ENCODE measurements at places on chromosomes 7 and 10.

DNA sequence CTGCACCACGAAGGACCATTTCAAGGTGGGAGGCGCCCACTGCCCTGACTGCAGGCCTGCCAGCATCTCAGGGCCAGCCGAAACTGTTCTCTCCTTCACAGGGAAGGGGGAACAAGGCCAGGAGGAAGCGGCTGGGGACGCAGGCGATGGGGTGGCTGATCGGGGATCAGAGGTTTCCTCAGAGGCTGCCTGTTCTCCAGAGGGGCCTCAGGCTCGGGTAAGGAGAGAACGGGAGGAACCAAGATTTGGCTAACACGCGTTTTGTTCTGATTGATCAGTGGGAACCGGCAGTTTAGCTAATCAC, 87.9 kb downstream of the DIP2C start:
- no peak for DNase-seq

DNA sequence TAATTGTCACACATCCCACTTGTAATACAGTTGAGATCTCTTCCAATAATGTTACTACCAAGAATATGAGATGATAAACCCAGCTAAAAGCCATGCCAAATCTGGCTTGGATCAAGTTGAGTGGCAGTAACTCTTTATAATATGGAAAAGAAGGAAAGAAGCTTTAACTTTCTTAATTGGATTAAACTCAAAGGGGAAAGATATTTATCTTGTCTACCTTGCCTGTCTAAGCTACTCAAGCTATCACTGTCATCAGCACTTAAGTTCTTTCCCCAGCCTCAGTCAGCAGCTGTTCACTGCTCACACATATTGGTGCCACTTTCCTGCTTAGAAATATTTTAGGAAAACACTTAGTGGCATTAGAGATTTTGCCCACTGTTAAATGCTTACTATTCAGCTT, 350.7 kb downstream of the IPMK start:
- DNase-seq = no peak

DNA sequence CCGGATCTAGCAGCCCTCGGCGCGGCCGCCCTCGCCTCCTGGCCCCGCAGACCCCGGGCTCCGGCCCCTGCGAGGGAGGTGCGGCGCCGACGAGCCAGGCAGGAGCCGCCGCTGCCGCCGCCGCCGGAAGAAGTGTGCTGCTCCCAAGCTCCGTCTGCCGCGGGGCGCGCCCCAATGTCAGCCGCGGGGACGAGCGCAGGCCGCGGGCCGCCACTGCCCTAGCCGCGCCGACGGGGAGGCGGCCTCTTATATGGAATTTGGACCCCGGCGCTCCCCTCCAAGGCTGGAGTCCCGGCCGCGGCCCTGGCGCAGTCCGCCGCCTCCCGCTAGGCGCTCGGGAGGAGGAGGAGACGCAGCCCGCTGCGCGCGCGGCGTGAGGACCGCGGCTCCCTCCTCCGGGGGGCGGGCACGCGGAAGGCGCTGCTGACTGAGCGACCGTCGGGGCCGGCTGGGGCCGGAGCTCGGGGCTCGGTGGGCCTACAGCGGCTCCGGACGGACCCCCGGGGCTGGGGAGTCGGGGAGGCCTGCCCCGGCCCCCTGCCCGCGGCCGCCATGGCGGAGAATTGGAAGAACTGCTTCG, at the start of gene TRIM8:
Gene TRIM8, plus strand, starts transcription at position 414 of the 580 bp plus-strand sequence. Its CDS starts 139 bp downstream, at position 553.
- DNase-seq = peak; percentile 57

GRCh38 chr10:131546086-131546810, 234.7 kb upstream of the TCERG1L start:
- DNase-seq = no peak

DNA sequence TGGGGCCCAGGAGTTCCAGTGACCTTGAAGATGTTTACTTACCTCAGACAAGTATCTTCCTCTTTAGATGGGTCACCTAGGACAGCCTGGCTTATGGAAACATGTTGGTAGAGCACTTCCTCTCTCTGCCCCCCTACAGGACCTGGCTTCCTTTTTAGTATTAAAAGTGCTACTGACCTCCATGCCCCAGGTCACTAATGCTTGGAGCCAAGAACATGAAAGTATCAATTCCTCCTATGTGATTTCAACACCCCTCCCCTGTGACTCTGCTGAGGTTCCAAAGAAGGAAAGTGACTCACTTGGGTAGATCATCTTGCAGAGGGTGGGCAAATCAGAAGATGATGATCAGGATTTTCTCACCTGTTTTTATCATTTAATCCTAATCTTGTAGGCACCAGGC, 125.3 kb upstream of the CCDC6 start:
- DNase-seq = no peak

- DNase-seq = no peak
Observed at GRCh38 chr10:124176349-124177179, 83.2 kb upstream of the CHST15 start.

- no peak for DNase-seq
Observed at GRCh38 chr7:148911626-148912025, 27.5 kb upstream of the EZH2 start.

GRCh38 chr10:48600645-48601505, 4.0 kb downstream of the ARHGAP22 start:
- DNase-seq = no peak

GRCh38 chr7:133934262-133934976, 192.7 kb upstream of the LRGUK start:
- no peak for DNase-seq

DNA sequence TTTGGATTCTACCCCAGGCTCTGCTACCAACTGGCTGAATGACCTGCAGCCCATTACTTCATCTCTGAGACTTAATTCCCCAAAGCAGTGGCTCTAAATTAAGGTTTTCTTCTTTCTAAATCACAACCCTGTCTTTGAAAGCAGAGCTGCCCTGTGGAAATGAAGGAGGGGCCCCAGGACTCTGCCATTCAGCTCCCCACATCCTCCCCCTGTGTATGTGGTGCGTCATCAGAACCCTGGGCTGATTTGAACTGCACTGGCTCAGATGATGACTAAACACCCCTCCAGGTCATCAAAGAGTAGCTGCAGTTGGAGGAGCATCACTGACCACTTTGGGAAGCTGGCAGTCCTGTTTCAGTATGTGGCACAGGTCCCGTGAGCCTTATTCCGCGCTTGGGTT, 46.6 kb downstream of the BPGM start:
- no peak for DNase-seq

GRCh38 chr7:11935905-11936304, 103.9 kb upstream of the THSD7A start:
- no peak for DNase-seq

- no peak for DNase-seq
Observed at GRCh38 chr10:47339759-47340607, 8.2 kb upstream of the RBP3 start.

DNA sequence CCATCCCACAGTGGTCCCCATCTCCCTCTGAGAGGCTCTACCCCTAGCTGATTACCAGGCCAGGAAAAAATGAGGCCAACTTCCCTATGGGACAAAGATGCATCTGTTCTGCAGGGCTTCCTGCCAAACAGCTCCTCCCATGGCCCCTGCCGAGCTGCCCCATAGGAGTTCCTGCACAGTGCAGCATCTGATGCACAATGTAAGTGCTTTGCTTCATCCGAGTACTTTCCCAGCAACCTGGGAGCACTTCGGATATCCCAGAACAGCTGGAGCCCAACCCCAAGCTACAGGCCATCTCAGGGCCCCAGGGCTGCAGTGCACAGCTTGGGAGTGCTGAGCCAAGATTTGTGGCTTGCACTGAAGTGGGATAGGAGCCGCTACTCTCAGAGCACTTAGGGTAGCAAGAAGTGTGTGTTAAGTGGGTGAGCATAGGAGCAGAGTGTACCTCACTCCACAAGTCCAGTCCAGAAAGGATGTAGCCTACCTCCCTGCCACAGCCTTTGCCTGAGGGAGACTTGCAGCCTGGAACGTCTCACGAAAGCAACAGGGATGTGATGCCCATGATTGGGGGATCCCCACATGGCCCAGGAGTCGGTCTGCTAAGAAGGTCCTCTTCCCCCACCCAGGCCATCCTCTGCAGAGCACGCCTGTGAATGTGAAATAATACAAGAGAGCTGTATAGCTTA, 209.6 kb upstream of the VWC2 start:
- no peak for DNase-seq

- DNase-seq = no peak
Observed at GRCh38 chr10:16155834-16156233, 281.0 kb upstream of the PTER start.

DNA sequence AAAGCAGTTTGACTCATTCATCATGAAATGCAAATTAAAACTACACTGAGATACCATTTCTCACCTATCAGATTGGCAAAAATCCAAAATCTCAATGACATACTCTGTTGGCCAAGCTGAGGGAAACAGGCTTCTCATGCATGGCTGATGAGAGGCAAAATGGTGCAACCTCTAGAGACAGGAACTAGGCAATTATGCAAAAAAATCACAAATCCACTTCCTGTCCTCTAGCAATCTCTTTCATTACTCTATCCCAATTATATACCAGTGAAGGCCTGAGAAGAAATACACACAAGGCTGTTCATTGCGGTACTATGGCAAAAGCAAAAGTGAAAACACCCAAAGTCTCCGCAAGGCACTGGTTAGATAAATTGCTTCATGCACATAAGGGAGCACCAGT, 25.9 kb upstream of the PTPRN2 start:
- no peak for DNase-seq

DNA sequence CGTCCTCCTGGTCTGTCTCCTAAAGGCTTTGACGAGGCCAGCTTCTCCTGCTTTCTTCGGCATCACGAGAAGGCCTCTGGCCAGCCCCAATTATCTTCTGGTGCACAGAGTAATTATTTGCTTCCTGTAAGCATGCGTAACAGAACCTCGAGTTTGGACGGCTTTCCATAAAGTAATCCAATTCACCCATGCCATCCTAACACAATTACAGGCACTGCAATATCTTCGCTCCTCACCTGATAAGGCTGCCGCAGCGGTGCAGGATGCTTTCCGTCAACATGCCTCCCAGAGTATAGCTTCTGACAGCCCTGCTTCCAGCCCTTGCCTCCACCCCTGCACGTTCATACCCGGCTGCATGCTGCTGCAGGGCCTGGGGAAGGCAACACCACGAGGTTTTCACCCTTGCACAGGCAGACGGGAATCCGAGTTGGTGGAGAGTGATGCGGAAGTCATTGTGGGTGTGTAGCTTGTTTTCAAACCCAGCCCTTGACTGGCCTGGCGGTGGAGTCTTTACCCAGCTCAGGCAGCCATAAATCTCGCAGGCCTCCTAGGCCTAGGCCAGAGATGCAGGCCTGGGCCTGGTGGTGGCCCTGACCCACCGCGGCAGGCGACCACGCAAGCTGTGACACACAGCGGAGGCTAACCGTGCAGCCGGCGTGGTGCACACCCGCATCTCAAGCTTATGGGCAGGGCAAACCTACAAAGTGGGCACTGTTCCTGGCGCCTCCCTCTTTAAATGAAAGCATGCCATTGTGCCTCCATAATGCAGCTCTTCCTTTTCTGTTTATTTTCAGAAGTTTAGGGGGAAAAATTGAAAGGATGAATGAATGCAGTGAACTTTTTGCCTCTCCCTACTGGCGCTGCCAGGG, 12.7 kb downstream of the EBF3 start:
- DNase-seq = no peak

DNA sequence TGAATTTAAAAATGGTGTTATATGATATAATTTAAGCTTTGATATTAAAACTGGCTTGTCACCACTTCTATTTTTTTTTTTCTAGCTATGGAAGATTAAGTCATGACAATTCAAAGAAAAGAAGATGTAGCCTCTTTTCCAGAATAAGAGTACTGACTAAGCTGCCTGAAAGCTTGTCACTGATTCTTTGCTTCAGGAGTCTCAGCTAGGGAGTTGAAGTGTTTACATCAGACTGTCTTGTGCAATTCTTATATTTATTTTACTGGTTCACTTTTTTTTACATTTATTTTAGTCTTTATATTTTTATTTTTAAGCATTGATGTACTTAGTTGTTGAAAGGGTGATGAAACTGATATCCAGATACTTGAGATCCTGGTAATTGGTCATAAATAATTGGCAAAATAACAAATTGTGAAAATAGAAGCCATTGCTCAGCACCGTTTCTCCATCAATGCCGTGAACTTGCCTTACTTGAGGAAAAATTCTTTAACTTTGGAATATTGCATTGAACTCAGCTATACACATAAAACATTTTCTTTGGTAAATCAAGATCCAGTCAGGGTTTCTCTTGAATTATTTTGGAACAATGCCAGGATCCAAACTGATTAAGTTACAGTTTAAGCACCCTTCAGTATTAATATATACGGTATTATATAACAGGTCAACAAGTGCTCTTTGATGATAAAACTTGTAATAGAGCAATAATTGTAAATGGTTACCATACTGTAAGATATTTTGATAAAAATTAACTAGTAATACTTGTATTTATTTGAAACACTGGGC, 156.4 kb downstream of the PHTF2 start:
- DNase-seq = no peak

- no peak for DNase-seq
Observed at GRCh38 chr10:17216217-17216900, 11.7 kb upstream of the VIM start.

DNA sequence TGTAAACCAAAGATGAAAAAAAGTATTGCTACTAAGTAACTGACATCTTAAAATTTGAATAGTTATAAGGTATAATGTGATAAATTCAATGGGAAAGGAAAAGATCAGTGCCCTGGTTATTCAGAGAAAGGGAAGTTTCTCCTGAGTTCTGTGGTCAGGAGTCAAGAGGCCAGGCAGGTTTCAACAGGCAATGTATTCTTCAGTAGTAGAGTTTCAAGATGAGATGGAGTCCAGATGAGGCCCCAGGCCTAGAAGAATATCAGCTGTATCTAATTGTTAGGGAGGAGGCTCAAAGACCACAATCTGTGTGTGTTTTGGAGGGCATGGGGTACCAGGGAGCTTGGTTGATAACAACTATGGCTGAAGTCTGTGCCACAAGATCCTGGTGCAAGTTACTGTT, 101.4 kb upstream of the DLX6 start:
- no peak for DNase-seq

GRCh38 chr10:48575901-48576300, 29.0 kb downstream of the ARHGAP22 start:
- DNase-seq = no peak

- DNase-seq = no peak
Observed at GRCh38 chr7:2272031-2272430, 30.0 kb downstream of the NUDT1 start.

- peak; percentile 52 for DNase-seq
Observed at GRCh38 chr7:26293569-26294308, 2.1 kb downstream of the SNX10 start.

GRCh38 chr10:110221721-110222261, 14.4 kb downstream of the MXI1 start:
- peak; percentile 55 for DNase-seq

- DNase-seq = no peak
Observed at GRCh38 chr10:128440513-128441160, 314.4 kb upstream of the MKI67 start.

GRCh38 chr10:75407713-75408508, 6.3 kb upstream of the ZNF503 start:
- DNase-seq = no peak

GRCh38 chr7:44380831-44381493, 55.6 kb upstream of the CAMK2B start:
- DNase-seq = no peak

- no peak for DNase-seq
Observed at GRCh38 chr7:15906436-15906835, 220.0 kb upstream of the MEOX2 start.

GRCh38 chr10:132687181-132687892, 98.6 kb downstream of the NKX6-2 start:
- no peak for DNase-seq
